NCI-H460 (cell line): ENCODE measurements at places on chromosomes 2 and 18. TPM values are rescaled to one million over a fixed set of nuclear protein-coding genes. Genes with fewer than 3 reads are reported as not detected.

DNA sequence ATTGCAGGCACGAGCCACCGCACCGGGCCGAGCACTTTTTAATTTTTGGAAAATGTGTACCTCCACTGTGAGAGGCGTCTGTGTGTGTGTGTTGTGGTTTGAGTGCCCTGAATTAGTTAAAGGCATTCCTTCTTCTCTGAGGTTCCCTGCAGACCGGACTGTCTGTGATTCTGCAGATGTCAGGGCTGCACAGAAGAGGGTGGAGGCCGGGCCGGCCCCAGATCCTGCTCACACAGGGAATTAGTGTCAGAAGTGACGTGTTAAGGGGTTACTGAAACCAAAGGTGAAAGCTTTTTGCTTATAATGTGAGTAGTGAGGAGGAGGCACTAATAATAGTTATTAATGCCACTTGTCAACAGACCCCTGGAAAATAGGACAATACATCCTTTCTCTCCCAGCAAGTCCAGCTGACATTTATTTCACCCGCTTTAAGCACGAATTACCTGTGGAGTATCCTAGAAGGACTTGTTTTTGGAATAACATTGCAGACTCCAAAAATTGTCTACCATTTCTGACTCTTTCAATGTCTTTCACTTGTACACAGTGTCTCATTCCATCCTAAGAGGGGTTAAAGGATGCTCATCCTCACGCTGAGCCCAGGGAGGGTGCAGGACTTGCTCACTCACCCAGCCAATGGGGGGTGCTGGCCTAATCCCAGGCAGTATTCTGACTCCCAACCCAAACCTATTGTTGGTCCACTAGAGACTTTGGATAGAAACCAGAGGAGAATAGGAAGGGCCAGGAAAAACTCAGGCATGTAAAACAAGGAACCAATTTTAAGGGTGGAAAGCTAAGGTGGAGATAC, 16.2 kb downstream of the ARHGAP25 start:
- DNase-seq: no peak

DNA sequence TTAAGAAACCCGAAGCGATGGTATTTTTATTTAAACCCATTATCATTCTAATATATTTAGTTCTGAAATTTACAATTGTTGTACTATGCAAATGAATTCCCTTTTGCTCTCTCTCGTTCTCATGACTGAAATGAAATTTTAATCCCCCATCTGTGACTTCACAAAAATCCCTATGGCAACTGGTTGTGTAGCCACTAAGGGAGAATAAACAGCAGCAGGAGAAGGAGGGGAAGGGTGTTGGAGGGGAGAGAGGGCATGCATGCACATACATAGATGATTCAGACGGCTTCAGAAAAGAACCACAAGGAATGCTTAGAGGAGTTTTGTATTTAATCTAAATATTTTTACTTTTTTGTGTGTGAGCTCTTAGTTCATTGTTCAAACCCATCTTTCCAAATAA, 36.8 kb downstream of the CPS1 start:
- DNase-seq: no peak

DNA sequence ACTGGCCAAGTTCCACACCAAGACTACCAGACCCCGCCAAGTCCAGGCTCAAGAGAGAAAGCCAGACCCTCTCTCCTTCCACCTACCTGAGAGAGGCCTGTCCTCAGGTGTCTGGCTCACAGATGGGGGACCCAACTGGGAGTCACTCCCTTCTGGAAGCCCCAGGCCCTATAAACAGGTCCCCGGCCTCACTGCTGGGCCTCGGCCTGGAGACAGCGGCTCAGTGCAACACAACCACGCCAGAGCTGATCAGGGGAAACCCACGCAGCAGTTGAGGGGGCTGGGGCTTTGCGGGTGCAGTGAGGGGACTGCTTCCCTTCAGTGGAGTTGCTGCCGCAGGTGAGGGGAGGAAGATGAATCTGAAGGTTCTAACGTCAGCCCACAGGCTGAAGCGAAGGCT, 22.8 kb upstream of the C1QL2 start:
- DNase-seq: no peak

- no peak for DNase-seq
Observed at GRCh38 chr2:60091894-60092293, 461.6 kb downstream of the BCL11A start.

- no peak for DNase-seq
Observed at GRCh38 chr2:207290833-207291624, 125.3 kb upstream of the KLF7 start.

DNA sequence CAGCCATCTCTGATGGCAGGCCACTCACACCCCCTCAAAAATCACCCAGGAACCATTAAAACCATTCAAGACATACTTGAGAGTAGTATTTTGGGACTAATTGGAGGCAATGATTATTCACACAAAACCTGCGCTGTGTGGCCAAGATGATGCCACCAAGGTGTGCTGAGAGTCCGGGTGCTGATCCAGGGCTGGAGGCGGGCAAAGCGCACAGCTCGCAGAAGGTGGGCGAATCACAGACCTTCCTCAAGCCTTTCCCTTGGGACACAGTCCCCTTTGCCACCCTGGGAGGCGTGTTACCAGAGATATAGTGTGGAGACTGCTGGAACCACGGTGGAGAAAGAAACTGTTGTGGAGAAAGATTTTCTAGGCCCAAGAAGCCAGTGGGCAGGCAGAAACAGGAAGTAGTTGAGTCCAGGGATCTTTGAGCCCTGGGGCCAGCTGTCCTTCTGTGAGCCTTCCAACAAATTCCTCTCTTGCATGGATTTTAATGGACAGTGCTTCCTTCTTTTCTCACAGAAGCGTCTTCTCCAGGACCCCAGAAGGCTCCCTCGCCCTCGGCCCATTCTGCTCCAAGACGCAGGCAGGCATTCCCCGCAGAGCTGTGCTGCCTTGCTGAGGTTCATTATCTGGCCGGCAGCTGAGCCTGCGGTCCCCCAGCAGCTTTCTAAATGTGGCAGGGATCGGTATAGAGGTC, 8.0 kb downstream of the COPS9 start:
- no peak for DNase-seq

GRCh38 chr18:74081966-74082741, 65.5 kb downstream of the FBXO15 start:
- peak; percentile 54 for DNase-seq

DNA sequence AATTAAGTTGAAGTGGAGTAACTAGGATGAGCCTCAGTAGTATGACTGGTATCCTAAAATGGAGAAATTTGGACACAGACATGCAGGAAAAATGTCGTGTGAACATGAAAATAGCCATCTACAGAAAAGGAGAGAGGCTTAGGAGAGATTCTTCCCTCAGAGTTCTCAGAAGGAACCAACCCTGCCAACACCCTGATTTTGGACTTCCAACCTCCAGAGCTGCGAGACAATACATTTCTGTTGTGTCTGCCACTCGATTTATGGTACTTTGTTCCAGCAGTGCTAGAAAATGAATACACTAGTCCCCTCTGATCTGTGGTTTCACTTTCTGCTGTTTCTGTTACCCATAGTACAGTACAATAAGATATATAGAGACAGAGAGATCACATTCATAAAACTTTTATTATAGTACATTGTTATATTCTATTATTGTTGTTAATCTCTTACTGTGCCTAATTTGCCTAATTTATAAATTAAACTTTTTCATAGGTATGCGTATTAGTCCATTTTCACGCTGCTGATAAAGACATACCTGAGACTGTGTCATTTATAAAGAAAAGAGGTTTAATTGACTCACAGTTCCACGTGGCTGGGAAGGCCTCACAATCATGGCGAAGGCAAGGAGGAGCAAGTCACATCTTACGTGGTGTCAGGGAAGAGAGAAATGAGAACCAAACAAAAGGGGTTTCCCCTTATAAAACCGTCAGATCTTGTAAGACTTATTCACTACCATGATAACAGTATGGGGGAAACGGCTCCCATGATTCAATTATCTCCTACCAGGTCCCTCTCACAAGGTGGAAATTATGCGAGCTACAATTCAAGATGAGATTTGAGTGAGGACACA, 41.3 kb downstream of the PLEKHA3 start:
- no peak for DNase-seq

DNA sequence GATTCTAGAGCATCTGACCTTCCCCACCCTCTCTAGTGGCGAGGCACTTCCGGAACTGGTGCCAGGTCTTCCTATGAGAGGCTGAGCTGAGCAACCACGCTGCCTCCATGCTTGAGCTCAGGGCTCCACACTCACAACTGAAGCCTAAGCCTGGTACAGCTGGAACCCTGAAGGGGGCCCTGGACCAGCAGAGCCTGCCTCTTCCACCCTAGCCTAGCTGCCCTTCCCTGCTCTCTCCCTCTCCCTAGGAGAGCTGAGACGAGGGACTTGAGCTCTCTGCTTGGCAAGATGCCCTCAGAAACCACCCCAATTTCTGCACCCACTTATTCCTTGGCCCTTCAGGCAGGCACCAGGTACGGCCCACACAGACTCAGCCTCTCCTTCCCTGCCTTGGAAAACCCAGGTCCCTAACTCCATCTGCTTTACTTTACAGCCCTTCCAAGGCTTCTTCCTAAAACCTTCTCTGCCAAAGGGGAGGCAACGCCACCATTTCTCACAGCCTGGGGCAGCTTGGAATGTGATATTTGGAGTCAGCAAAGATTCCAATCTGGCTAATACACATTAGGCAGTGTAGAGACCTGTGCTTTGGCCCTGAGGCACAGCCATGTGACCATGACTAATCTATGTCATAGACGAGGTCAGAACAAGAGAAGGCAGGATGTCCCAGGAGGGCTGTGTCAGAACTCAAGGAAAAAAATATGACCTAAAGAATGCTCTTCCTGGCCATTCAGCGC, 18.8 kb downstream of the COX7A2L start:
- DNase-seq: no peak

GRCh38 chr2:179298666-179299065, 34.0 kb upstream of the SESTD1 start:
- DNase-seq: no peak

DNA sequence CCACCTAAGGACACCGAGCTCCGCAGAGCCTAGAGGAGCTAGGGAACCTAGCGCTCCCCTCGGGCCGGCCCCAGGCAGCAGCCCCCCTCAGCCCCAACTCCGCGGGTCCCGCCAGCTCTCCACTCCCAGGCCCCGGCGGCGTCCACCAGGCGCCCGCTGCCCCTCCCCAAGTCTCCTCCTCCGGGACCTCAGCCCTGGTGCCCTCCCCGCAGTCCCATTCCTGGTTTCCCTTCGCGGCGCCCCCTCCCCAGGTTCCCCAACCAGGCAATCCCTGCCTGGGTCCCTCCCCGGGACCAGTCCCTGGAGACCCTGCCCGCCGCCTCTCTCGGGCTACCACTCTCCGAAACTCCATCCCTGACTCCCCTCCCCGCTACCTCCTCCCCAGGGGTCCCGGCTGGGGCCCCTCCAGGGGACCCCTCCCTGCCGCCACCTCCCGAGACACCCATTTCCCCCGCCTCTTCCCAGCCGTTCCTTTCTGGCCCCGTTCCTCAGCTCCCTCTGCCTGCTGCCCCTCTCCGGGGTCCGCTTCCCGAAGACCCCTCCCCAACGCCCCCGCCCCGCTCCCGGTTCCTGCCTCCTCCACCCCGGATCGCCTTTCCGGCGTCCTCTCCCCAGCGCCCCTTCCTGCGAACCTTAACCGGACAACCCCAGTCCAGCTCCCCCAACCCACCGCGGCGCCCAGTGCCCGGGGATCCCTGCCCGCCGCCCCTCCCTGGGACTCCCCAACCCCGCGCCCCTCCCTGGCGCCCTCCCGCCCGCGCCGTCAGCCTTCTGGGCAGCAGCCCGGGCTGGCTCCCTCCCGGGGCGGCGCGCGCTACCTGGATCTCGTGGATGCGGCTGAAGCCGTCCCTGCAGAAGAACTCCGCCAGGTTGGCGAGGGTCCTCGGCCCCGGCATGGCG, 678 bp downstream of the CYP27C1 start:
- no peak for DNase-seq

DNA sequence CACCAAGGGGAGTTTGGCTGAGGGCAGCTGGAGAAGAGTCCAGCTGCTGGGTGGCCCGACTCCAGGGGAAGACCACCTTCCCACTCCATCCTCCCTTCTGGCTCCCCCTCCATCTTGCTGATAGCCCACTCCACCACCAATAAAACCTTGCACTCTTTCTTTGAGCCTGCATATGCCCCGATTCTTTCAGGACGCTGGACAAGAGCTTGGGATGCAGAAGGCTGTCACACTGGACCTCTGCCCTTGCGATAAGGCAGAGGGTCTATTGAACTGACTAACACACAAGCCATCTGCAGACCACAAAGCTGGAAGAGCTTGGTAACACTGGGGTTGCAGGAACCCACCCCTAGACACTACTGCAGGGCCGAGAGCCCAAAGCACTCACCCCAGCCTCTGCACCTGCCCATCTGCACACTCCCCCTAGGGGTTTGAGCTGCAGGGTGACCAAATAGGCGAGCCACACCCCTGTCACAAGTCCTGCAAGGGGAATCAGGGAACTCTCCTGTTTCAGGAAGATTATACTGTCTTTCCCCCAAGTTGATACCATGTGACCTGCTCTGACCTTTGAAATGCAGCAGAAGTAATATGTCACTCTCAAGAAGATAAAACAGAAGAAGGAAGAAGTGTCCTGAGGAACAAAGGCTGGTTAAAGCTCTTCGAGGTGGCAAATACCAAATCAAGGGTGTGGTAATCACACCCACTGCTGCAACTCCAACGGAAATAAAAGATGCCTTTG, 70.5 kb downstream of the SMAD4 start:
- DNase-seq: no peak

GRCh38 chr2:233801357-233802131, 23.4 kb downstream of the MROH2A start:
- no peak for DNase-seq

DNA sequence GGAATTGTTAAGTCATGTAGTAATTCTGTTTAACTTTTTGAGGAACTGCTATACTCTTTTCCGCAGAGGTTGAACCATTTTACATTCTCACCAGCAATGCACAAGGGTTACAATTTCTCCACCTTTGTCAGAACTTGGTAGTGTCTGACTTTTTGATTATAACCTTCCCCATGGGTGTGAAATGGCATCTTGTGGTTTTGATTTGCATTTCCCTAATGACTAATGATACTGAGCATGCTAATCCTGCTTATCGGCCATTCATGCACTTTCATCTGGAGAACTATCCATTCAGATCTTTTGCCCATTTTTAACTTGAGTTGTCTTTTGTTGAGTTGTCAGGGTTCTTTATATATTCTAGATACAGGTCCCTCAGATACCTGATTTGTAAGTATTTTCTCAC, 47.2 kb downstream of the CYB5A start:
- DNase-seq: no peak

- no peak for DNase-seq
Observed at GRCh38 chr2:216082805-216083204, 1.1 kb downstream of the TMEM169 start.

The LRRTM1 gene
- not detected in 2 replicates for total RNA-seq

The ADI1 gene
- total RNA-seq: 27.7 and 28.5 TPM in 2 replicates

The TBR1 gene
- total RNA-seq: 0.05 TPM in 1 of 2 replicates, not detected in the other

The ESPNL gene
- 0.20 and 0.35 TPM in 2 replicates for total RNA-seq

The MROH2A gene
- total RNA-seq: not detected in 2 replicates

The POTEI gene
- not detected in 2 replicates for total RNA-seq

The TMEFF2 gene
- 0.14 TPM in 1 of 2 replicates, not detected in the other for total RNA-seq

The LAMA1 gene
- 222 and 233 TPM in 2 replicates for total RNA-seq

The INHBB gene
- 0.07 TPM in 1 of 2 replicates, not detected in the other for total RNA-seq

The STAT4 gene
- 10.4 and 12.7 TPM in 2 replicates for total RNA-seq

The ABCB11 gene
- not detected in 2 replicates for total RNA-seq

The MRPS9 gene
- total RNA-seq: 45.1 and 58.2 TPM in 2 replicates

The DSG4 gene
- total RNA-seq: not detected in 2 replicates

The IL36A gene
- total RNA-seq: not detected in 2 replicates

The KIF1A gene
- 0.37 and 0.63 TPM in 2 replicates for total RNA-seq

The MALT1 gene
- total RNA-seq: 33.9 and 36.4 TPM in 2 replicates
